ENCODE measurements at places on chromosomes 2 and 18.

DNA sequence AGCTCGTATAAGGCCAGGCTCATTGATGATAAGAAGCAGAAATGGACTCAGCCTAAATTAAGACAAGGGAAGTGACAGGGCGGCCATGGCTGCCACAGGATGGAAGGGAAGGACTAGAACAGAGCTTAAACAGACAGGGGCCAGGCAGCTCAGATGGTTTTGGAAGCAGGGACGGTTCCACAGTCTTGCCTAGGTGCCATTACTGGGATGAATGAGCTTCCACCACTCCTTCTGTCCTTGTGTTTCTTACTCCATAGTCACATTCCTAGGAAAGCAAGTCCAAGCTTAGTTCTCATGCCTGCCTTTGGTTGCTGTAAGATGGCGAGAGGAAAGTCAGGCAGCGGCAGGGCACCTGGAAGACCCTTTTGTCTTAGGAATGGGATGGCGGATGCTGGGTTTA lies 11.9 kb downstream of the GNLY start:
- no peak for DNase-seq

GRCh38 chr2:163664610-163665009 lies 71.2 kb downstream of the FIGN start:
- DNase-seq = no peak

DNA sequence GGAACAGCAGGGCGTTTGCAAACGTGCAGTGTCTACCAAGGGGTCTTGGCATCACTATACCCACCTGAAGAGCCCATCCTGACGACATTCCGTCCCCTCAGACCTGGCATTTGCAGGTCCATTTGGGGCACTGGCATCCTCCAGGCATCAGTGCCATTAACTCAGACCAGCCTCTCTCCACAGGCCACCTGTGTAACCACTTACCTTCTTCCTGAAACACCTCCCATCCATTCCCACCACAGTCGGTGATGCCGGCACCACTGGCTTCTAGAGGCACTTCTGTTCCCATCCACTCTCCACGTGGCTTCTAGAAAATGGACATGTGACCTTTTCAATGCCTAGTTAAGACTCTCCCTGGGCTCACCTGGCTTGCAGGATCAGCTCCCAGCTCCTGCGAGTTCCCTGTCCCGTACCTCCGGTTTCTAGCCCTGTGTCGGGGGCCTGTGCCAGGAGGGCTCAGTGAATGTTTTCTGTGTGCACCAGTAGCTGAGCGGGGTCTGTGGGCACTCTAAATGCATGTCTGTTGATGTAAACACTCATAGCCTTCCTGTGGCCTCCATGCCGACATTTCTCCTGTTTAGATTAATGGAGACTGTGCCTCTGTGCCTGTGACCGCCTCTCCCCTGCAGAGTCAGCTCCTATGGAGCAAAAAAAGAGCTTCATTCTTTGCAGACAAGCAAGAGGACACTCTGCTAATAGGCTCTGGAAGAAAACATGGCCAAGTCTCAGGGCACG lies 458.0 kb upstream of the HS6ST1 start:
- no peak for DNase-seq

GRCh38 chr2:37664231-37664643 lies 7.2 kb downstream of the CDC42EP3 start:
- DNase-seq = no peak

DNA sequence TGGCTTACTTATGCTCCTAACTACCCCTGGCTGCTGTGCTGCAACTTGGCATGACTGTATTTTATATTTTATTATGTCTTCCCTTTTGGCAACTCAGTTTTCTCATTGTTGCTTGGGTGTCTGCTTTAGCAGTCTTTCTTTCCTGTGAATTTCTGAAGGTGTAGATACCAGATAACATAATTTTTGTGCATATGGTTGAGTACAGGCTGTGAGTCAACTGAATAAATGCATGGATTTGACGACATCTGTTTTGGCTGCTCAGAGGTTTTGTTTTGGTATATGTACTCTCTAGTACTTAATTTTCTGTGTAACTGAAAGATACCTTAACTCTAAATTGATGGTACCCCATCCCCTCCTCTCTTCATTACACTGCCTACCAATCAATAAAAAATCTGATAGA lies 303.1 kb downstream of the PTPRM start:
- DNase-seq = no peak

DNA sequence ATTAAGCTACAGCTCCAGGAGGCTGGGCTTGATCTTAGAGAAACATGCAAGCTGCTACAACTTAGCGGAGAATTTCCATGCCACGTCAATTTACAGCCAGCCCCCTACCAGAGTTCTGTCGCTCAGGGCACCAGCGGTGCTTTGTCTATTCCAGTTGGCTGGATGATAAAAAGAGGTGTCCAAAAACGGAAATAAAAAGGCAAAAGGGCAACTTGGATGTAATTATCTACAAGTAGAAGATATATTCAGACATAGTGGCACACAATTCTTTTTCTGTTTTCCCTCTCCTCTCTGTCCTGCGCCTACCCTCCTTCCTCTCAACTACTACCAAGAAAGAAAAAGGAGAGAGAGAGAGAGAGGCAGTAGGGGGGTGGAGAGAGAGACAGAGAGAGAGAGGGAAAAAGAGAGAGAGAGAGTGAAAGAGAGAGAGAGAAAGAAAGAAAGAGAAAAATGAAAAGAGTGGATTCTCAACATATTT lies 363 bp upstream of the RFTN2 start:
- no peak for DNase-seq

DNA sequence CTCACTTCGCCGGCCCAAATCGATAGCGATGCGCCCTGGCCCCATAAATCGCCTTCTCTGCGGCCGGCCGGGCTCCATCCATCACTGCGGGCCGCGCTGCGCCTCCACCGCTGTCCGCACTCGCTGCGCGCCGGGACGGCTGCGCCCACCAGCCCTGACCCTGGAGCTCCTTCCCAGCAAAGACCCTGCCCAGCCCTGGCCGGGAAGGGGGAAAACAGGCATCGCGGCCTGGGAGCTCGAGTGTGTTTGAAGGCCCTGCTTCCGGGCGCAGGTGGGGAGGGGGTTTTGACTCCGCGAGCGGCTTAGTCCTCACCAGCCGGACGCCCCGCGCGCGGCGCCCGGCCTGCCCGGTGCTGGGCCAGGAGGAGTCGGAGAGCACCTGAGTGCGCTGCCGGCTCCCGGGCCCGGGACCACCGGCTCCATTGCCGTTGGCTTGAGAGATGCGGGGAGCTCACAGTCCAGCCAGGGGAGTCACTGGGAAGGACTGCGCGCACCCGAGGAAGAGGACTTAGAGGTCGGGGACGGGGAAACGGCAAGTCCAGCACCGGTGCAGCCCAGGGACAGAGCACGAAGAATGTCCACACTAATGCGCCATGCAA lies 1.1 kb downstream of the PAX8 start:
- DNase-seq = no peak

GRCh38 chr18:68288408-68288807 lies 426.5 kb downstream of the TMX3 start:
- no peak for DNase-seq

- DNase-seq = no peak
Measured at GRCh38 chr2:170009209-170009608, 168.7 kb upstream of the MYO3B start.

DNA sequence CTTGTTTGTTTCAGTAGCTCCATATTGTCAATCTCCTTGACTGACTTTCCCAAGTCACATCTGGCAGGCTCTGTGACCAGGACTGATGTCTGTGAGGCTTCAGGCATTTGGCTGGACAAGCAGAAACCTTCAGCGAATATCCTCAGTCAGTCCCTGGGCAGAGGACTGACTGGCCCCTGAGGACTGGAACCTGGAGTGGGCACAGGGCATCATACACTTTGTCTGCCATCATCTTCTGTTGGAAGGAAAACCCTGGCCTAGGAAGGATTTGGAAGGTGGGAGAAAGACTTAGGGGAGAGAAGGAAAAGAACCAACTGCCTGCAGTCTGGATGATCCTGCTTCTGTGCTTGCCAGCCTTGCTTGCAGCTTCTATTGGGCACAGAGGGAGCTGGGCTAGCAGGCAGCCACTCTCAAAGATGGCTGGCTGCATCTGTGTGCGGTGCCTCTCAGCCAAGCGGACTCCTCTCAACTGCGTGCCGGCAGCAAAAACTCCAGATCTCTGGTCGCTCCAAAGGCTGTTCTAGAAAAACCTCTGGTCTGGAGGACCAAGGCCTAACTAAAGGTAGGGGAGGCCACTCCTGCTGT lies 126.8 kb downstream of the MARCHF4 start:
- no peak for DNase-seq

- no peak for DNase-seq
Measured at GRCh38 chr18:3623769-3624545, 174.0 kb downstream of the TGIF1 start.

DNA sequence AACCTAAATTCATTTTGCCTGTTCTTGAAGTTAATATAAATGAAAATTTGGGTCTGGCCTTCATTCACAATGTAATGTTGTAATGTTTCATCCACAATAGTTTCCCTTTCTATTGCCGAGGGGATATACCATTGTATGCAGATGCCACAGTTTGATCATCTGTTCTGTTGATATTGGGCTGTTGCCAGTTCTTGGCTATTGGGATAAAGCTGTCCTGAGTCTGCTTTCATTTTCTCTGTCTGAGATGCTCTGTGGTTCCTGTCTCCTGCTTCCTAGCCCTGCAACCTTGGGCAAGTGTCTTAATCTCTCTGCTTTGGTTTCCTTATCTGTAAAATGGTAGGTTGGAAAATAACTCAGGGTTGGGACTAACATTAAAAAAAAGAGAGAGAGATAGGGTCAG lies 25.2 kb downstream of the B3GNT2 start:
- DNase-seq = no peak

GRCh38 chr2:101981504-101981903 lies 10.3 kb upstream of the IL1R2 start:
- no peak for DNase-seq

DNA sequence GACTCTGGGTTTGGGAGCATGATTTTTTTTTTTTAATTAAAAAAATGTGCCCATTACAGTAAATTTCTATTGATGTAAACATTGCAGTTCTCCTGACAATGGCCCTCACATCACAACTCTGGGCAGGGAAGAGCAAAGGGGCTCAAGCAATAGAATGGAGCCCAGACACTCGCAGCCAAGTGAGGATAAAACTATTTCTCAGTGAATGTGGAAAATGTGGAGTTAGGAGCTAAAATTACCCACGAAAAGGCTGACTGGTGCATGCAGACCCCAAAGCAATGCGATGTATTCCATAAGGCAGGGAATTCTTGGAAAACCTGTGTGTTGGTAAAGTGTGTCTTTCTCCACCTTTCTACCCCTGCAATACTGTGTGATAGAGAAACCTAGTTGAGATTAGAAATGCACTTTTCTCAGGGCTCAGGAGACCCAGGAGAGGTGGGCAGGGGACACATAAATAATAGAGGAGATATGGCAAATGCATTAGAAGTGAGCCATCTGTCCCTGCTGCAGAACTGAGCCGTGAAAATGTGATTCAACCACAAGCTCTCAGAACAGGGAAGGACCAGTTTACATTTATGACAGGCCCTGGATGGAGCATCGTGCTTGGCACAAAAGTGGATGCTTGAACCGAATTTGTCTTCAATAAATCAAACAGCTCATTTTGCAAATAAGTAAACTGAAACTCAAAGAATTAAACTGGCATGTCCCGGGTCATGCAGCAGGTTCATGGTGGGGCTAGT lies 100.1 kb downstream of the MYCN start:
- DNase-seq = no peak

- no peak for DNase-seq
Measured at GRCh38 chr2:105761931-105762515, 17.3 kb downstream of the NCK2 start.

- no peak for DNase-seq
Measured at GRCh38 chr2:111007757-111008688, 112.7 kb upstream of the BCL2L11 start.

DNA sequence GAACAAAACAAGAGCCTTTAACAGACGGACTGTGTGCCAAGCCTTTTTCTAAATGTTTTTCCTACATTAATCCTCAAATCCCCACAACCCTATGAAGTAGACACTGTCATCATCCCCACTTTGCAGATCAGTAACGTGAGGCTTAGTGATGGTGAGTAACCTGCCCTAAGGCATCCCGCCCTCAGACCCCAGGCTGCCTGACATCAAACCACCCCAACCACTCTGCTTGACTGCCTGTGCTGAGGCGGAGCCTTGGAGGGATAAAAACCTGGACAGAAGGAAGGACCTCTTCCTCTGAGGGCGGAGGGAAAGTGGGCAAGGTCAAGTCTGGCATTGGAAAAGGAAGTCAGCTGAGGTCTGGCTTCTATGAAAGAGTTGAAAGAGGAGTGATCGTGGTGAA lies 104.6 kb downstream of the SP3 start:
- DNase-seq = no peak

- no peak for DNase-seq
Measured at GRCh38 chr2:171307560-171307959, 126.2 kb downstream of the METTL8 start.

GRCh38 chr2:189249171-189249570 lies 69.6 kb upstream of the COL5A2 start:
- DNase-seq = no peak

DNA sequence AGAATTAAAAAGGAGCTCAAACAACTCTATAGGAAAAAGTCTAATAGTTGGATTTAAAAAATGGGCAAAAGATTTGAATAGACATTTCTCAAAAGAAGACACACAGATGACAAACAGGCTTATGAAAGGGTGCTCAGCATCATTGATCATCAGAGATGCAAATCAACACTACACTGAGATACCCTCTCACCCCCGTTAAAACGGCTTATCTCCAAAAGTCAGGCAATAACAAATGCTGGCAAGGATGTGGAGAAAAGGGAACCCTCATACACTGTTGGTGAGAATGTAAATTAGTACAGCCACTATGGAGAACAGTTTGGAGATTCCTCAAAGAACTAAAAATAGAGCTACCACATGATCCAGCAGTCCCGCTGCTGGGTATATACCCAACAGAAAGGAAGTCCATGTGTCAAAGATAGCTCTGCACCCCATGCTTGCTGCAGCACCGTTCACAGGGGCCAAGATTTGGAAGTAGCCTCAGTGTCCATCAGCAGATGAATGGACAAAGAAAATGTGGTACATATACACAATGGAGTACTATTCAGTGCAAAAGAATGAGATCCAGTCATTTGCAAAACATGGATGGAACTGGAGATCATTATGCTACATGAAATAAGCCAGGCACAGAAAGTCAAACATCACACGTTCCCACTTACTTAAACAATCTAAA lies 46.7 kb upstream of the B3GNT7 start:
- no peak for DNase-seq

GRCh38 chr2:179951680-179952079 lies 55.4 kb downstream of the CWC22 start:
- DNase-seq = no peak

All from CD4-positive, alpha-beta T cell treated with Interferon alpha-2 for 1 hour (primary cell).